Posterior vena cava (tissue), 2 donors: ENCODE measurements at places on chromosomes 2 and 18. TPM values are rescaled to one million over a fixed set of nuclear protein-coding genes. Genes with fewer than 3 reads are reported as not detected.

PKDCC gene
- 169 TPM for total RNA-seq

GRCh38 chr18:58161659-58162058, 117.6 kb downstream of the NEDD4L start:
- DNase-seq = no peak

KCNIP3 gene
- 17.9 TPM for total RNA-seq

DNA sequence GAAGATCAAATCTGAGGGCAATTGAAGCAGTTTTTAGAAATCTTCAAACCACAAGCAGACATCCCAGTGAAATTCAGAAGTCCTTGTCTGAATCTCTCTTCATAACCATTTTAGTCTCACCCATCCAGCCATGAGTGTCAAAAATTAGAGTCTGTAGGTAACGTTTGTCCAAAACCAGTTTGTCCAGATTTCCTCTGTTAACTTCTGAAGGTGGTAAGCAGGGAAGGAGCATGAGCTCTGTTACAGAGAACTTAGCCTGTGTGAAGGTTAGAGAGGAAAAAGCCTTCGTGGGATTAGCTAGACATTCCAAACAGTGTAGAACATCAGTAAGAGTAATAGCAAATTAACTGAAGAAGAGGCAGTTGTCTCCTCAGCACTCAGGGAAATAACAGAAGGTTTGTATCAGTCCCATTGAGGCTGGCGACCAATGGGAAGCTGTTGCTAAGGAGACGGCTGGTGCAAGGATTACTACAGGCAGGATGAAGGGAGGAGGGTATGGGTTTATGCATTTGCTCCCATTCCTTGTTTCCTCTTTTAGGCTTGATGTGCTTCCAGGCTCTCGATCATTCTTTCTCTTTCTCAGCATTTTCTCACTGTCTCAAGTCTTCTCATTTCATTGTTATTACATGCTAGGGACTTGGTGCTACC, 8.7 kb upstream of the GPR155 start:
- DNase-seq = no peak

DNA sequence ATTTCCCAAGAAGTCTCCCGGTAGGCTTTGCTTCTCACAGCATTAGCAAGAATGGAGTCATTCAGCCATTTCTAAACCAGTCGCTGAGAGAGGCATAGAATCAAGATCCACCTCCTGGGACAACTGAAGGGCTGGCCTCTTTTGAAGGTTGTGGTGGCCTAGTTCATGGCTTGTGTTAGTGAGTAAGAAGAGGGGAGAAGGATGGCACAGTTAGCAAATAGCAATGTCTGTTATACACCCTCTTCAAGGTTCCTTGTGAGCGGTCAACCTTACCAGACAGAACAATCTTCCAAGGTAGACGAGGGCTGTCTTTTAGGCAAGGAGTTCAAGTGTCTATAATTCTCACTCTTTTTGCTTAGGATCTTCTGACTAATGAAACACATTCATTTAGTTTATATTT, 35.4 kb upstream of the DNAH7 start:
- no peak for DNase-seq

WDR12 gene
- 33.6 TPM for total RNA-seq

IFIH1 gene
- total RNA-seq = 11.1 TPM

DNAJC5G gene
- 1.0 TPM for total RNA-seq

DNA sequence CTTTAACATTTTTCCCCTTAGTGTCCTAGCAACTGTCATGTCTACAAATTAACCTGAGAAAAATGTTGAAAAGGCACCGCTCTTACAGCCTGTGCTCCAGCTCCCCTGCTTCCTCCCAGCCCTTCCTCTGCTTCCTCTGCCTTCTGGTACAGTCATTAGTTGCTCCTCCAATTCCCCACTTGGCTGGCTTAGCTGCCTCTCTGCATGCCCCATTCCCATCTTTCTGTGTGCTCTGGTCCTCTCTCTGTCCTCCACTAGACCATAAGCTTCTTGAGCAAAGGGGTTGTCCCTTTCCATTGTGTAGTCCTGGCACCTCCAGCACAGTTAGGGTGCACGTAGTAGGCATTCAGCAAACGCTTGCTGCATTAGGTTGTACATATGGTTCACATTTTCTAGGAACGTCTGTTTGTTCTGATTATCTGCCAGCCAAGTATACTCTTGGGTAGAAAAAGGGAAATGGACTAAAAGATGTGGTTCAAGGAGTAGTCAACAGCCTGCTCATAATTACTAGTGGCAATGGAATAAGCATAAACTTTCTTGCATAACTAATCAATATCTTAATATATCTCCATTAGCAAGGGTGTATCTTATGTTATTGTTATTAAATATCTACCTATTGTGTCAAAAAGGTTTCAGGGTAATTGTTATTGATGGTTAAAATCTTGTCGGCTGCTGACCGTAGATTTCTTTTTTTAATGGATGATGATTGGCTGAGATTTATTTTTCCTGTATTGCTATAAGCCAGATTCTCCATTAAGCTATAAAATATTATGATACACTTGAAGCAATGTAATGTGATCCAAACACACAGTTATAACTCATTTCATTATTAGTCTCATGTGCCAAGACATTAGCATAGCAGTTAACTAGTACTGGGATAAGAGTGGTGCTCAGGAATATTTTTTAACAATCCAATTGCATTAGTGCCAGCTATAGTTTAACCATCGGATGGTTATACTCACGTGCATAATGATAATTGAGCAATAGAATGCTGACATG, 340.1 kb downstream of the SLC4A3 start:
- no peak for DNase-seq

GRB14 gene
- 6.2 TPM for total RNA-seq

- no peak for DNase-seq
Observed at GRCh38 chr2:218149848-218150440, 16.8 kb downstream of the CXCR1 start.

- DNase-seq = no peak
Observed at GRCh38 chr2:190452433-190452832, 44.3 kb downstream of the MFSD6 start.

DNAH6 gene
- 0.46 TPM for total RNA-seq

ADAM23 gene
- total RNA-seq = 3.4 TPM

DNA sequence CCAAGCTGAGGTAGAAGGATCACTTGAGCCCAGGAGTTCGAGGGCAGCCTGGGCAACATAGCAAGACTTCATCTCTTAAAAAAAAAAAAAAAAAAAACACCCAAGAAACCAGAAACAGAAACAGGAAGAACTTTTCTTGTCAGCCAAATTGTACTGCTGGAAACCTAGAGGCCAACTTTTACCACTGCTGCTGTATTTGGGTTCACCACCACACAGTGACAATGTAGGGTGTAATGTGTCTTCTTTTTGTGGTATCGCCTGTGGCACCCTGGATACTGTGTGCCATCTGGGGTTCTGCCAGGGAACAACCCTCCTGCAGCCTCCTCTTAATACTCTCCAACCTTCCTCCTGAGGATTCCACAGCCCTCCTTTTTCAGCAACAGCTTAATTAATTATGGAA, 72.6 kb downstream of the STK39 start:
- DNase-seq = no peak
